ENCODE measurements at places on chromosomes 11 and 22.

DNA sequence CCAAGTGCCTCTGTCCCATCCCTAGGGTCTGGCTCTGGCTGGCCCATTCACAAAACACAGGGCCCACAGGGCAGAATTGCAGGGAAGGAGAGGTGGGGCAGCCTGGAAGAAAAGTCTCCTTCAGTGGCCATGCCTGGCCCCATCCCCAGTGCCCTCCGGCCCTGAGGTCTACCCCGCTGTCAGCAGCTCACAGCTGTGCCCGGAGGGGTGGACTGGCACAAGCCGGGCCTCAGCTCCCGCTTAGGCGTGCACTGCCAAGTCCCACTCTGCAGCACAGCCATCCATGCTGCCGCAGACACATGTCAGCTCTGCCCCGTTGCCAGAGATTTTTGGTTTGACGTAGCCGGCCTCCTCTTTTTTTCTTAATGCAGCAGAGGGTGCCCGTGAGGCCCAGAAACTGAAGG lies 3.9 kb upstream of the SCN2B start:
- peak; percentile 67 for DNase-seq

DNA sequence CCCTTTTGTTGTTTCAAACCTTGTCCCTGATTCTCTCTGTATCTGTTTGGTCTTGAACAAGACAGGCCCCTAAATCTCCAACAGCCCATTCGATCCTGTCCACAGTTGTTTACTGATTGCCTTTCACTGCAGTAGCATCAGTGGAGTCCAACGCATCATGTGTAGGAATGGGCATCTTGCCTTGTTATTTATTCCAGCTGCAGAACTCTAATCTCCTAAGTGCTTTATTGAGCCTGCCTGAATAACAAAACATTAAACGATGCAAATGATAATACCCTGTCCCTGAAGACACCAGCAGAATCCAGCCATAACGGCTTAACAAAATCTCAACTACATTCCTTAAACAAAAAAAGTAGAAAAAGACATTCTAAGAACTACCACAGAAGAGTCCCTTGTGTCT lies 50.1 kb downstream of the SLC35F2 start:
- no peak for DNase-seq

- no peak for DNase-seq
Observed at GRCh38 chr22:48662476-48663135, 1165.1 kb downstream of the BRD1 start.

DNA sequence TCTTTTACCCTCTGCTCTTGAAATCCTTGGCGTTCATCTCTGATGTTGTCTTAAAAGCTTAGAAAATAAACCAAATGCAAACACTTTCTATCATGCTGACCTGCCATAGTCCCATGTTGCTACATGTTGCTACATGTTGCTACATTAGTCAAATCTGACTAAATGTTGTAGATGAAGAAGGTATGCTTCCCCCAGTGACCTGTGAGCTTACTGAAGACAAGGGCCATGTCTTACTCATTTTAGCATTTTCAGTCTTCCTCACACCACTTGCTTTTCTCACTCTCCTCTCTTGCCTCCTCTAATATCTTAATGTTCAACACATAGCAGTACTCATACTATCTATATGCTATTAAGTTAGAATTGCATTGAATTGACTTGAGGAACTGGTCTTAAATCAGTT lies 346.4 kb upstream of the MTNR1B start:
- no peak for DNase-seq

GRCh38 chr11:79074547-79074946 lies 366.3 kb downstream of the TENM4 start:
- no peak for DNase-seq

DNA sequence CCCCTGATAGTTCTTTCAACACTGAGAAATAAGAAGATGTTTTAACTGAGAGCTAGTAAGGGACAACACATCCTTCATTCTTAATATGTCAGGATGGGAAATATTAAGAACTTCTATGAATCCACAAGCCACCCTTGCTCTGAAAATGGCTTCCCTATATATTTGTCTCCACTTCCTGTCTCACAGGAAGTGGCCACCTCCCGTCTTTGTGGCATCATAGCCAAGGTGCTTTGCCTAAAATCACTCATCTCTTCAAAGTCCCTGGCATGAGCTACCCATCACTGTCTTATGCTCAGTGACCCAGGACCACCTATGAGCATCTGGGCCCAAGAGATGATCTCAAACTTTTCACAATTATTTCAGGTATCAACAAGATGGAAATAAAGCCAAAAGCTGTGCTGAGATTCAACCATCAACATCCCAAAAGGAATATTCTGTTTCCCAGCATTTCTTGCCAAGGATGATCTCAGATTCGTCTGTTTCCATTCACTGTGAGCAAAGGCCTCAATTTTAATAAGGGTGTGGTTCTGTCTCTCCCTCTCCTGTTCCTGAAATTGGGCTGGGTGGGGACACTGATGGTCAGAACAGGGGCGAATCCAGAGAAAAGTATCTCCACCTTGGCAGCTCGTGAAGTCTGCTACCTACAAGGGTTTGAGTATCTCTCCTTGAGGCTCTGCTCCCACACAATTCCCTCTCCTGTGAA lies 493.9 kb downstream of the MN1 start:
- DNase-seq, result no peak

GRCh38 chr11:16993495-16993894 lies 20.7 kb downstream of the PLEKHA7 start:
- no peak for DNase-seq

DNA sequence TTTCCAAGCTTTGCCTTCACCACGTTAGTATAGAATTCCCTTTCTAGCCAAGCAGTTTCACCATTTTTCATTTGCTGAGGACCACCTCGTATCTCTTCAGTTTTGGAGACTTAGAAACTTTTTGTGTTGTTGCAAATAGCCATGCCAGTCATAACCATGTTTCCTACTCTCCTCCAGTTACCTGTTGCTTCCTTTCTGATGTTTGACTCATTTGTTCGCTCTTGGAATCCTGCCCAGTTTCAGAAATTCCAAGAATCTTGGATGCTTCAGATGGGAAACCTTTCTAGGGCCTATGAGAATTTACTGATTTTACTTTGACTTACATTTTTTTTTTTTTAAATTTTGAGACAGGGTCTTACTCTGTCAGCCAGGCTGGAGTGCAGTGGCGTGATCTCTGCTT lies 65.4 kb downstream of the PPP6R3 start:
- no peak for DNase-seq

- DNase-seq, result no peak
Observed at GRCh38 chr11:35105319-35106079, 33.5 kb upstream of the CD44 start.

GRCh38 chr11:128581561-128582272 lies 5.6 kb downstream of the ETS1 start:
- no peak for DNase-seq

GRCh38 chr11:78902771-78903507 lies 328.3 kb upstream of the NARS2 start:
- no peak for DNase-seq

DNA sequence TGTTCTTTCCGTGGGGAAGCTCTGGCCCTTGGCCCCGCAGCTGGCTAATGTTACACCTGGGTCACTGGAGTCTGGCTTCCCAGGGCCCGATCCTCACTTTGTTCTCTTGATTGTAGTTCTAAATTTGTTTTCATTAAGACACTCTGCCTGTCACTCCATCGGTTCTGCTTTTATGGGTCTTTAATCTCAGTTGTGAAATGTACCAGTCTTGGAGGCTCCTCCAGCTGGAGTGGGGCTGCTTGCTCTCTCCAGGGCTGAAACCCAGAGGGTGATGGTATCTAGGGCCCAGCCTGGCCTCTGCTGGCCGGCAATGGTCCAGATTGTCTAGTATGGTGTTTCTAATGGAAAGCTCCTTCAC lies 352.9 kb downstream of the TENM4 start:
- DNase-seq, result no peak

GRCh38 chr11:70335511-70335910 lies 62.8 kb upstream of the CTTN start:
- no peak for DNase-seq

GRCh38 chr22:19105456-19105855 lies 16.8 kb downstream of the DGCR2 start:
- DNase-seq, result no peak

- no peak for DNase-seq
Observed at GRCh38 chr11:71946144-71946571, 17.3 kb downstream of the RNF121 start.

DNA sequence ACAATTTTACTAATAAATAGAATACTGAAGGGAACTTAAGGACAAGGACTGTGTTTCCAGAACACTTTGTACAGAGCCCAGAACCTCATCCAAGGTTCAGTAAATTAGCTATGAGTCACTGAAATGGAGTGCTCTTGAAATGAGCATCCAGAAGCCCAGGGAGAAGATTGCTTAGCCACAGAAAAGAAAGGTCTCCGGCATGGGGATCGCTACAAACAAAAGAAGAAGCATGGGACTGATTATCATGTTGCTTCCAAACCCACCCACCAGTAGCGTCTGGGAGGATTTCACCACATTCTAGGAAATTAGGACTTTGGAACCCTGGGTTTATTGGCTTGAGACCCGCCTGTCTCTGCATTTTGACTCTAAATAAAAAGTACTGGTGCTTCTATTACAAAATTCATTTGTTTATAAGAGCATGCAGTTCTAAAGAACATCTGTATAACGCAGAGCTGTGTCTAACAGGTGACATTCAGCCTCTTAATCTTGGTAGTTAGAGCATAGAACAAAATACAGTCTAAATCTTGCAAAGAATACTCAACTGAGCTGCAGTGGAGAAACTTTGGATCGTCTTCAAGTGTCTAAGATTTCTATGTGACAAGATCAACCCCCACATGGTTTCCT lies 35.9 kb upstream of the SESN3 start:
- no peak for DNase-seq

DNA sequence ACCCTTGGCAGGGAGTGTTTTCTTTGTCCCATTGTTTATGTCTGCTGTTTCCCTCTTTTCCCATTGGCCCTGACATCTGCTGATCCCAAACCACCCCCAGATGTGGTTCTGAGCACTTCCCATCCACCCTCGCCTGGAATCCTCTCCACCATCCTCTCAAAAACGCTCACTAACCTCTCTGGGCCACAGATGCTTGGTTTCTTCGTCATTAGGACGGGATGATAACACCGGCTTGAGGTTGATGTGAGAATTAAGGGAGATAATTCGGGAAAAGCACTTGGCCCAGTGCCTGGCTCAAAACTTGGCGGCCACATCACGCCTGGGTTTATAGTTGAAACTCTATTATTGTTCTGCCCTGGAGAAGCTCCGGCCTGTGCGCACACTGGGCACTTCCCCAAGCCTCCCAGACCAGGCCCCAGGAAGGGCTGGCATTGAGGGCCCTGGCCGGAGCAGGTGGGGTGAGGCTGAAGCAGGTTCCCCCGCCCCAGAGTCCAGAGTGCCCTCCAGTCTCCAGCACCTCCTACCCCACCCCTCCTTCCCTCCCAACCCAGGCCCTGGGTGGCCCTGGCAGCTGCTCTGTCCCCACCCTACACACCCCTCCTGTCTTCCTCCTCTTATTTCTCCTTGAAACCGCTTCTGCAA lies 63.7 kb downstream of the CYTH4 start:
- DNase-seq, result no peak

- peak; percentile 34 for DNase-seq
Observed at GRCh38 chr11:30474151-30474954, 111.8 kb downstream of the MPPED2 start.

- DNase-seq, result peak; percentile 55
Observed at GRCh38 chr11:76415073-76415472, 29.7 kb upstream of the EMSY start.

DNA sequence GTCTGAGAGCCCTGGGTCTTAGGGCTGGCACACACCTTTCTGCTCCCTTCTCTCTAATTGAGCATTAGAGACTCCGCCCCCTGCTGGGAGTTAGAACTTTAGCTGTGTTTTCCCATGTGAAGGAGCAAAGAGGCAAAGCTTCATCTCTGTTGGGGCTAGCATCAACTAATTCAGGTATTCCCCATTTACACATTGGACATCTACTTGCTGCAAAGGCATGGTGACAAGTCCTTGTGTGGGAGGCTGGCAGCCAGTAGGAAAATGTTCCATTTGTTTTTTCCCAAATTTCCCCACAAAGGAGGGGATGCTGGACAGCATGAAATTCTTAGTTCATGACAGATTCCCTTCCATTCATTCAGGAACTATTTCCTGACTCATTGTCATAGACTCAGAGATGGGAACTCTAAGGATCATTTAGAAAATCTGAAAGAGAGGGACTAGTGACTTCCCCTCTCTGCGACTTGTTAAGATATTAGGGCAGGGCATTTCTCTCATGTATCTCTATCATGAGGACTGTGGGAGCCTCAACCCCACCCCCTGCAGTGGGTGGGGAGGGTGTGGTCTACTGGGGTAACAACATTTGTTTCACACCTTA lies 3.6 kb downstream of the CD44 start:
- no peak for DNase-seq

DNA sequence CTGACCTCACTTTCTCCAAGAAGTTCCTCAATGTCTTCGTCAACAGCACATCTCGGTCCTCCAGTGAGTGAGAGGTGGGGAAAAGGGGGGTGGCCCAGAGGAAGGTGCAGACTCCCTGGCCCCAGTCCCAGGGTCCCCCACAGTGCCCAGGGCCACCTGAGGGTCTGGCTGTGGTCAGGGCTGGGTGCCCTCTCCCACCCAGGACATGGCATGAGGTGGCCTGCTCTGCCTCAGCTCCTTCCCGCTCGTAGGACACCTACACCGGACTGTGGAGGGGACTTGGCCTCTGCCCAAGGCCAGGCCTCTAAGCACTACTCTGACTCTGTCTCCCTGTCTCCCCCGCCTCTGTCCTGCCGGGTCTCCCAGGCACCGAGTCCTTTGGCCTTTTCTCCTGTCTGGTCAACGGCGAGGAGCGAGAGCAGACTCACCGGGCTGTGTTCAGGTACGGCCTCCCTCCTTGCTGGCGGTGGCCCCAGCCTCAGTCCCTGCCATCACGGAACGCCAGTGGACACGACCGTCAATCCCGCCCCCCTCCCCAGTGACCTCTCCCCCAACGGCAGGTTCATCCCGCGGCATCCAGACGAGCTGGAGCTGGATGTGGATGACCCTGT lies 4.5 kb downstream of the MAPK8IP2 start:
- no peak for DNase-seq

GRCh38 chr11:70129051-70129592 lies 51.0 kb downstream of the ANO1 start:
- no peak for DNase-seq

DNA sequence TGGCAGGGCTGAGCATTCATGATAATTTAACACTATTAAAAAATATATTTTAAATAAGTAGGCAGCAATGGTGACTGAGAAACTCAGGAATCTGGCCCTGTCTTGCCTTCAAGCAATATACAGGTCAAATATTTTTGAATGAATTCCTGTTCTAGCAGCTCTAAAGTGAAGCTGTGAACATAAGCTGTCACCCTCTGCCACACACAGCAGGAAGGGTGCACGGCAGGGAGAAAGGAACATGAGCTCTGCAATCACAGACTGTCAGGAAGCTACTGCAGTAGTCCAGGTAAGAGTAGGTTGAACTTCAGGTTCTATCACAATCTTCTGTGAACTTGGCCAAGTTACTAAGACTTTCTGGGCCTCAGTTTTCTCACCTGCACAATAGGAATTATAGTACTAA lies 114.8 kb downstream of the SERGEF start:
- DNase-seq, result no peak

GRCh38 chr11:116835042-116835772 lies 2.2 kb downstream of the APOA1 start:
- DNase-seq, result peak; percentile 37

DNA sequence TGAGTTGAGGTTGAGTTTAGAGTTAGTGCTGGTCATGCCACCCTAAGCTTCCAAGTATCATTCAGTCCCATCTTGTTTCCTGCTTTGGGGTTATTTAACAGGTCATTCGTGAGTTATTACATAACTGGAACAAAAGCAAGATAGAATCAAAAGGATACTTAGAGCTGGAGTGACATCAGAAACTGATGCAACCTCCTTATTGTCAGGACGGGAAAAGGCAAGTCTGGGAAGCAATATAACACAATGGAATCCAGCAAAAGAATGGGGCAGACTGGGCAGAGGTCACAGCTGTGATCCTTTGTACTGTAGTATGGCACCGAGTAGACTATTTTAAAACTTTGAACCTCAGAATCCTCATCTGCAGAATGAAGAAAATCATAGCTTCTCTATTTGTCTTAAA lies 4.4 kb upstream of the PRSS23 start:
- DNase-seq, result no peak
